ENCODE measurements at places on chromosomes 6 and 20. TPM values are rescaled to one million over a fixed set of nuclear protein-coding genes. Genes with fewer than 3 reads are reported as not detected.

Gene MOXD1
- total RNA-seq, result 20.8 TPM

Gene CCM2L
- 3.4 TPM for total RNA-seq

DNA sequence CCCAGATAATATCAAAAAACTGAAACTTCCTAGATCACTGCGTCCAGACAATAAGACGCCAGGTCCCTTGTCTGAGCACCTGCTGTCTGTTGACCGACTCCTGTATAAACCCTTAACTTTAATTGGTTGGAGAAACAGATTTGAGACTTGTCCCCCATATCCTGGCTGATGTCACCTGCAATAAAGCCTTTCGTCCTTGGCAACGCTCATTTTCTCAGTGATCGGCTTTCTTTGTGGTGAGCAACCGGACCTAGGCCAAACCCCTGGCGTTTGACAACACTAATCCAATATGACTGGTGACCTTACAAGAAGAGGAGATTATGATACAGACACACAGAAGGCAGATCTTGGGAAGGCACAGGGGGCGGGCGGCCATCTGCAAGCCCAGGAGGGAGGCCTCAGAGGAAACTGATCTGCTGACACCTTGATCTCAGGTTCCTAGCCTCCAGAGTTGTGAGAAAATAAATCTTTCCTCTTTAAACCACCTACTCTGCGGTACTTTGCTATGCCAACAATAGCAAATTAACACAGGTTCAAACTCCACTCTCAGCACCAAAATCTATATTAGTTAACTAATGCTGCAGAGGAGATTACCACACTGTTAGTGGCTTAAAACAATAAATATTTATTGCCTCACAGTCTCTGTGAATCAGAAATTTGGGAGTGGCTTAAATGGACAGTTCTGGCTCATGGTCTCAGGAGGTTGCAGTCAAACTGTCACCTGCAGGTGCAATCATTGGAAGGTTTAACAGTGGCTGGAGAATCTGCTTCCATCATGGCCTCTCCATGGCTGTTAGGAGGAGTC lies 178.7 kb downstream of the OTOR start:
- no peak for DNase-seq

GRCh38 chr6:154606457-154606856 lies 96.0 kb upstream of the CNKSR3 start:
- DNase-seq, result no peak

Gene BTNL2
- not detected for total RNA-seq

GRCh38 chr6:38212579-38212978 lies 393.1 kb downstream of the ZFAND3 start:
- DNase-seq, result no peak

DNA sequence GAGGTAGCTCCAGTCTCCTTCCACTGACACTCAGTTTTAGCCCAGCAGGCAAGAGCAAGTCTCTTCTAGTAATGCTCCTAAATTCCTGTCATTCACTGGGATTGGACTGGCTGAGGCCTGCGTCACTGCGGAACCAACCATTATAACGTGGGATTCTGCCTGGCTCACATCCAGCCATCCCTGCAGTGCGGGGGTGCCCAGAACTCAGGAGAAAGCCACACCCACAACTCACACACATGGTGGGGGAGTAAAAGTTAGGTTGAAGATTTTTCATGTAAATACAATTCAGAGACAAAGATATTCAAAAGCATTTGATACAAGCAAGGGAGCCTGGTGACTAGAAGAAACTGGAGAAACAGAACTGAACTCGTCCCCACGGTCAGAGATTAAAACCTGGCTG lies 504.0 kb upstream of the CDH4 start:
- DNase-seq, result no peak

Gene SNRPB
- 137 TPM for total RNA-seq

Gene C6orf15
- not detected for total RNA-seq

Gene ZNF451
- 70.1 TPM for total RNA-seq

Gene PEX6
- 10.2 TPM for total RNA-seq

Gene GABRR1
- total RNA-seq, result not detected

All from sigmoid colon (tissue), 7 donors.